ENCODE measurements at places on chromosomes 13 and 19.

DNA sequence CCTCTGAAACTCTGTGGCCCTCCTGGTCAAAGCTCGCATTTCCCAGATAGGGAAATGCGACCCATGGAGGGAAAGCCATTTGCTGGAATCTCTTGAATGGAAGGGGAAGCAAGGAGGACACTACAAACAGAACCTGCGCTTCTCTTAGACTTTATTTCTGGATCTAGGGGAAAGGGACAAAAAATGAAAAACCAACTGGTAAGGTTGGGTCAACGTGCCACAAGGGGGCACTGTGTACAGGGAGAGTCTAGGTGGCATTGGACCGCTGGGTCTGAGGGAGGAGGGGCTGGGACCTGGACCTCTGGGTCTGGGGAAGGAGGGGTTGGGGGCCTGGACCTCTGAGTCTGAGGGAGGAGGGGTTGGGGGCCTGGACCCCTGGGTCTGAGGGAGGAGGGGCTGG lies 5.0 kb downstream of the KLK4 start:
- no peak for DNase-seq

DNA sequence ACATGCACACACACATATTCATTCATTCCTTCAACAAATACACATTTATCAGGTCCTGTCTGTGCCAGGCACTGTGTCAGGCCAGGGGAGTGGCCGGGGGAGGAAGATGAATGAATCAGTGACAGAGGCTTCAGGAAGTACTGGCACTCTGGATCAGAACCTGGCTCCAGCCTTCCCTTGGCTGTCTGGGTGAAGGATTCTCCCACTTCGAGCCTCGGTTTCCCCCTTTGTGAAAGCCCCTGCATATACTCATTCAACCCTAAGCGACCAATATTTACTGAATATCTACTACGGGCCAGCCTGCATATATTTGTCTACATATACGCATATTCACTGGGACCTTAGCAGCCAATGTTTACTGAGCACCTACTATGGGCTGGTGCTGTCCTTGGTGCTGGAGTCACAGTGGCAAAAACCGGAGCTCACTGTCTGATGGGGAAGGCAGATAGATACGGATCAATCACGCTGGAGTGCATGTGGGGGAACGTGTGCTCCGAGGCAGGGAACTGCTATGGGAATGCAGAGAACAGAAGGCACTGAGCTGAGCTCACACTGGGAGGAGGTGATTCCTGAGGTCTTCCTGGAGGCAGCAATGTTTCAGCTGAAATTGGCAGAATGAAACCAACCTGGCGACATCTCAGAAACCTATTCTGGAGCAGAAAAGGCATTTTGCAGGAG lies 636 bp upstream of the ZNF579 start:
- DNase-seq: no peak

GRCh38 chr19:44744871-44745332 lies 3.6 kb upstream of the BCL3 start:
- no peak for DNase-seq

GRCh38 chr13:48501705-48502104 lies 31.2 kb downstream of the RCBTB2 start:
- DNase-seq: no peak

GRCh38 chr19:52138278-52138982 lies 1.3 kb downstream of the ZNF616 start:
- DNase-seq: peak; percentile 7

DNA sequence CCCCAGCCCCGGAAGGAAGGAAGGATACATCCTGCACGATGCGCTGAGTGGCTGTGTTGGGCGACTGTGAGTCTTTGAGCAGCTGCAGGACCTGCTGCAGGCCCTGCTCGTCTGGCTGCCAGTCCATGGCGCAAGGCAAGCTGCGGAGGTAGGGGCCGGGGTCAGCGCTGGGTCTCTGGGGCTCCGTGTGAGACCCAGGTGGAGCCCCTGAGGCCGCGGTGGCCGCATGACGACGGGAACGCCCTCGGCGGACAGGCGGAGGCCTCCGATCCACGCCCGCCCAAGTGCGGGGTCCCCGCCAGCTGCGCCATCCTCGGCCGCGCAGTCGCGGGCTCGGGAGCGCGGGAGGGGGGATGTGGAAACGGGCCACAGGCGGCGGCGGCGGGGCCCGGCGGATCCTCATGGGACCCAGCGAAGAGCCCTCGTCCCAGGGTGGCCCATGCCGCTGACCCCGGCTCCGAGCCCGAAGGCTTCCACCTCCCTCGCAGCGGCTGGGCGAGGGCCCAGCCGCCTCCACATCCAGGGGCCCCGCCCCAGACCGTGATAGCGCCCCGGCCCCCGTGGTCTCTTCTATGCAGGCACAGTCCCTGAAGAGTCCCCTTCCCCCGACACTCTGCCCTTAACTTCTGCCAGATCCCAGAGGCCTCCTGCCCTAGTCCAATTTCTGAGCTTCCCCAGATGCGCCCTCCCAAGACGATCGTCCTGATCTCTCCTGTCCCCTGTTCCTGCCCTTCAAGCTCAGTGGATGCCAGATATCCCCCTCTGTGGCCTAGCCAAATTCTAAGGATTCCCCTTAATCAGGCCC lies 2.7 kb downstream of the TNPO2 start:
- no peak for DNase-seq

- no peak for DNase-seq
Measured at GRCh38 chr19:46860846-46861690, at the start of gene ARHGAP35. Gene ARHGAP35, plus strand, starts transcription at chr19:46860997. Its CDS starts 57,679 bp downstream, at chr19:46918676.

GRCh38 chr19:46904114-46905060 lies 43.6 kb downstream of the ARHGAP35 start:
- peak; percentile 61 for DNase-seq

- peak; percentile 93 for DNase-seq
Measured at GRCh38 chr19:38543807-38544568, 73.8 kb downstream of the MAP4K1 start.

GRCh38 chr19:29952646-29953045 lies 10.6 kb downstream of the URI1 start:
- no peak for DNase-seq

DNA sequence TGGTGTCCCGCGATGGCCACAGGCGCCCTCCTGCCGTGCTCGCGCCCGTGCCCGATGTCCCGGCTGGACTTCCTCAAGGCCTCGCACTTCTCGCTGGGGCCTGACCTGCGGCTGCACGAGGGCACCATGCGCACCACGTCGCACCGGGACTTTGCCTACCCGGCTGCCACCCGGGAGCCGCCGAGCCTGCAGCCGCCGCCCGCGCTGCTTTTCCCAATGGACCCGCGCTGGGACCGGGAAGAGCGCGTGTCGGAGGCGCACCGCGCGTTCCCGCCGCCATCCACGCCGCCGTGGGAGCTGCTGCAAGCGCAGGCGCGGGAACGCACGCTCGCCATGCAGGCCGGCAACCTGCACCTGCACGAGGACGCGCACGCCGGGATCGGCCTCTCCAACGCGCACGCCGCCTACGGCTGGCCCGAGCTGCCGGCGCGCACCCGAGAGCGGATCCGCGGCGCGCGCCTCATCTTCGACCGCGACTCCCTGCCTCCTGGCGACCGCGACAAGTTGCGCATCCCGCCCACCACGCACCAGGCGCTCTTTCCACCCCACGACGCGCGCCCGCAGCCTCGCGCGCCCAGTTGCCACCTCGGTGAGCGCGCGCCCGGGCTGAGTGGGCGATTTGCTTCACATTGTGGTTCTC lies 12.1 kb upstream of the PEX11G start:
- no peak for DNase-seq

DNA sequence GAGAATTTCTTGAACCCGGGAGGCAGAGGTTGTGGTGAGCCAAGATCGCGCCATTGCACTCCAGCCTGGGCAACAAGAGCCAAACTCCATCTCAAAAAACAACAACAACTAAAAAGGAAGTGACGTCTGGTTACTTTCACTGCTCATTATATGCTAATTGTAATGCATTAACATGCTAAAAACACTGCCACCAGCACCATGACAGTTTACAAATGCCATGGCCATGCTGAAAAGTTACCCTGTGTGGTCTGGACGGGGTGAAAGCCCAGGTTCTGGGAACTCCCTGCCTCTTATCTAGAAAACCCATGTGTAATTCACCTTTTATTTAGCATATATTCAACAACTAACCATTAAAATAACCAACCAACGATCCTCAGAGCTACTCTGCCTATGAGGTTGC lies 28.1 kb downstream of the CPT1C start:
- DNase-seq: no peak

- DNase-seq: peak; percentile 100
Measured at GRCh38 chr19:45376045-45376724, 5.8 kb upstream of the ERCC2 start.

GRCh38 chr19:3100331-3100730 lies 6.2 kb downstream of the GNA11 start:
- DNase-seq: no peak

- DNase-seq: no peak
Measured at GRCh38 chr19:18408053-18408476, 10.6 kb upstream of the LRRC25 start.

- DNase-seq: no peak
Measured at GRCh38 chr13:46355901-46356590, 31.0 kb downstream of the RUBCNL start.

GRCh38 chr19:17292301-17293074 lies 10.7 kb downstream of the ABHD8 start:
- no peak for DNase-seq

DNA sequence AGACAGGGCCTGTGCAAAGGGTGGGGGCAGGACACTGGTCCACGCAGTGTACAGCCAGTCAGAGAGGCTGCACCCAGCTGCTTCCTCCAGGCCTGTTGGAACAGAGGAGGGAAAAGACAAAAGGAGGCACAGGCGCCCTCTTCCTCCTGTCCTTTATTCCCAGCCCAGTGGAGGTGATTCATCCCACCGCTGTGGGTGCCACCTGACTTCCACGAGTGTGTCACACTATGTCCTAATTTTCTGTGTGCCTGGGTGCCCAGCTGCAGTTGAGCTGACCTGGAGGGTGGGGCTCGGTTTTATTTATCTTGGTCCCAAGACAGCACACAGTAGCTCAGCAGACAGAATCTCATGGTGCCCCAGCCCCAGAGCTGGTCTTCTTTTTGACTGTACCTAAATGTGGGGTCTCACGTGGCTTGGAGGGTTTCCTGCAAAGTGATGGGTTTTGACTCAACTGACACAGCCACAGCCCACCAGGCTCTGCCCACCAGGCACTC lies 9.0 kb downstream of the EPS15L1 start:
- no peak for DNase-seq

GRCh38 chr19:54096617-54097106 lies 3.9 kb downstream of the OSCAR start:
- DNase-seq: no peak

DNA sequence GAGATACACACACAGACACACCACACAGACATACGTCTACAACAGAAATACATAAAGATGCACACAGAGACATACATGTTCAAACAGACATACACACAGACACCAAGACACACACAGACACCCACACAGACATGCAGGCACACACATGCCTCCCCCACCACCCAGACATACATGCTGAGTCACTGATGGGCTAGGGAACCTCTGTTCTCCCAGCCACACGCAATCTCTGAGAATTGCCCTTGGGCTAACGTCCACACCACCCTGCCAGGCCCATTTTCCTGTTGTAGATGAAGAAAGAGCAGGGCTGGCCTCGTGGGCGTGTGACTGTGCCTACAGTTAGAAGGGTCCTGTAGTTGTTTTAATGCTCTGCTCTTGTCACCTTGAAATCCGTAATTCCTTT lies 261.9 kb downstream of the KCNRG start:
- no peak for DNase-seq

- no peak for DNase-seq
Measured at GRCh38 chr13:24097667-24098066, 62.9 kb upstream of the SPATA13 start.

GRCh38 chr13:27601803-27602202 lies 18.5 kb downstream of the LNX2 start:
- no peak for DNase-seq

DNA sequence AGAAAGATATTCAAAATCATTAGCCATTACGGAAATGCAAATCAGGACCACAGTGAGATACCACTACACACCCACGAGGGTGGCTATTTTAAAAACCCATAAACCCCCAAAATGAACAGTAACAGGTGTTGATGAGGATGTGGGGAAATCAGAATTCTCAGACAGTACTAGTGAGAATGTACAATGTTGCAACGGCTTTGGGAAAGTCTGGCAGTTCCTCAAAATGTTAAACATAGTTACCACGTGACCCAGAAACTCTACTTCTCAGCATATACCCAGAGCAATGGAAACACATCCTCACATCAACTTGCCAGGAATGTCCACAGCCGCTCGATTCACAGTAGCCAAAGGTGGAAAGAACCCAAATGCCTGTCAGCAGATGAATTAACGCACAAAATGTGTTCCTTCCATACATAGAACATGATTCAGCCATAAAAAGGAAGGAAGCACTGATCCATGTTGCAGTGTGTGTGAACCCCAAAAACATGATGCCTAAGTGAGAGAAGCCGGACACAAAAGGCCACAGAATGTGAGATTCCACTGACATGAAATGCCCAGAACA lies 7.0 kb downstream of the PLVAP start:
- DNase-seq: no peak

DNA sequence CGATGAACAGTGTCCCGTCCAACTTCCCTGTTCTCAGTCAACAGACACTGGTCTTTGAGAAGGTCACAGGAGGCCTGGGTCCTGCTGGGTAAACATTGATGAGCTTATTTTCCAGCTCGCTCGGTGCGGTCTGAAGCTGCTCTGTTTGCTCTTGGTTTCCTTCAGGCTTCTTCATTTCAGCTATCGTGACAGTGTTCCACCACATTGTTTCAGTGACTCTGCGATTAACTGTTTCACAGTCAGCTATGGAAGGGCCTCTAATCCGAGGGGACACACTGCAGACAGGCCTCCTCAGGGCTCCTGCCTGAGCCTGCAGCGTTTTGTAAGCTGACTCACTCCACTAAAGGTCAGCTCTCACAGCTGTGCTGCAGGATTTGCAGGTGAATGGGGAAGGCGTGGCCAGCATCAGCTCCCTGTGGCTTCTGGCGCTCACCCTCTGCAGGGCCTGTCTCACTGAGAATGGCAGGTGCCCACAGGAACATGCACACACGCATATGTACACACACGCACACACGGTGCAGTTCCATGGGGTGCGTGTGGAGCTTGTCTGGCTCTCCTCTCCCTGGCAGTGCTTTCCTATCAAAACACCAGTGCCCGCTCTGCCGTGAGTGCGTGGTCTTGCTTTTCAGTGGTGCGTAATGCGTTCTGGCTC lies 62.9 kb upstream of the MCF2L start:
- no peak for DNase-seq

DNA sequence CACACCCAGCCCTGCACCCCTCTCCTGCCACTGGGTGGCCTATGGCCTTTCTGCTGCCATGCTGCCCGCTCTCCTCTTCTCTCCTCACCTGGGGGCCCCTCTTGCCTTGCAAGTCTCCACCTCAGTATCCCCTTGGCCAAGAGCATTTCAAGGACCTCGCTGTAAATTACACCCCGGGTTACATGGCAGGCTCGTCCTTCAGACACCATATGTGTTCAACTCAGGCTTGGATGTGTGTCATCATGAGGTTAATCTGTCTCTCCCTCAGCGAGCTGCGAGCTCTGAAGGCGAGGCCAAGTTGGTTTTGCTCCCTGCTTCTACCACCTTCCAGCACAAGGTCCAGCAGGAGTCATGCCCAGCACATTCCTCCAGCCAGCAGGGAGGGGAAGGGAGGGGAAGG lies 74.8 kb upstream of the TM9SF2 start:
- DNase-seq: no peak

GRCh38 chr19:44757735-44758505 lies 9.4 kb downstream of the BCL3 start:
- no peak for DNase-seq

Data from HS-27A (cell line).